ENCODE measurements at places on chromosomes 2 and 18.

- no peak for DNase-seq
These were observed 133.1 kb upstream of the CCDC195 start for GRCh38 chr2:224849264-224849663.

GRCh38 chr2:7813541-7814292 is 868.1 kb upstream of the ID2 start:
- peak; percentile 4 for DNase-seq

DNA sequence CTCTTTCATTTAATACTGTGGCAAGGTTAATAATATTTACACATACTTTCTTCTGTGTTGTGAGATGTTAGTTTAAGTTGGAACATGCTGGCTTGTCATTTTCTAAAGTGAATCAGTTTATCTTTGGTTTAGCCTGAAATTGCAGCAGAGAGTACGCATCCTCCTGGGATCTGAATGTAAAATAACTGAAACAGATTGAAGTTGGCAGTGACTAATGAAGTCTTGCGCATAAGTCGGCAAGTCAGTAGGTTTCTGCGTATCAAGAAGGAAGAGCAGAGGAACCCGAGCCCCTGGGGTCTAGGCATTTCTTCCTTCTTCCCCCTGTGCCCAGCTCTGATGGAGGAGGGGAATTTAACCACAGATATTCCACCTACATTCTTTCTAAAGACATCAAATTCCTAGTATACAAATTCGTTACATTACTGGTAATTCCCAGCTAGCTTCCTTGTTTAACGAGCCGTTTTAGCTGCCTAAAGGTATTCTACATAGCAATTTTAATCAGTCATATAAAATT is 392.1 kb upstream of the RAB12 start:
- no peak for DNase-seq

DNA sequence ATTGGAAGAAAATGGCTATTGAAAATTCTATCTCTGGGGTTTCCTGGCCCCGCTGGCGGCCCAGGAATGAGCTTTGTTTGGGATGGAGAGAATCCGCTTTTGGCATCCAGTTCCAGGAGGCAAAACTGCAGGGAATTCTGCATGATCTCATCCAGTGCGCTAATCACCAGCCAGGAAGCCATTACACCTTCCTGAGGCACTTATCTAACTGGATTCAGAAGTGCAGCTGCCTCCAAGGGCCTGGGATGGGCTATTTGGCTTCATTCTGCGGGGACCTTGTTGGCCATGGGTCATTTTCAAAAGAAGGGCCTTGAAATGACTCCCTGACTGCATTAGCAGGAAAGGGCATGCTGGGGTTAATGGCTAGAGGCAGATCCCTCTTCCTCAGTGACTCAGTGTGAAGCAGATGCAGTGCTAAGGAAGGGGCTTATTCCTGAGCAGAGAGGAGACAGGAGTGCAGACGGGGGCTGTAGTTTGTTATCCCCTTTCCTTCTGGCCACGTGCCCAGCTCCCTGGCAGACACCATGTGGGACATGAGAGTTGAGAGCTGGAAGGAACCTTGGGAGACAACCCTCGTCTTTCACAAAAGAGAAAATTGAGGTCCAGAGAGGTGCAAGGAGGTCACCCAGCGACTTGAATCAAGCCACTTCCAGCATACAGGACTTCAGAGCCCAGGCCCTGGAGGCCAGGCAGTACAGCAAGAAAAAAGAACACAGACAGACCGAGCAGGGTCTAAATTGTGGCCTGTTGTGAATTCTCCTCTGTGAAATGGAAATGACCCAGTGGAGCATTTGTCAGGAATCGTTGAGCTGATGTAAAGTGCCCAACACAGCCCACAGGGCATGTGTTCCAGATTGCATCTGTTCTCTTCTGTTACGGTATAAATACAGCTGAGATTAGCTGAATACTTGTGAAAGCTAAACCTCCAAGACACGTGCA is 161.8 kb downstream of the PRKCE start:
- peak; percentile 38 for DNase-seq

DNA sequence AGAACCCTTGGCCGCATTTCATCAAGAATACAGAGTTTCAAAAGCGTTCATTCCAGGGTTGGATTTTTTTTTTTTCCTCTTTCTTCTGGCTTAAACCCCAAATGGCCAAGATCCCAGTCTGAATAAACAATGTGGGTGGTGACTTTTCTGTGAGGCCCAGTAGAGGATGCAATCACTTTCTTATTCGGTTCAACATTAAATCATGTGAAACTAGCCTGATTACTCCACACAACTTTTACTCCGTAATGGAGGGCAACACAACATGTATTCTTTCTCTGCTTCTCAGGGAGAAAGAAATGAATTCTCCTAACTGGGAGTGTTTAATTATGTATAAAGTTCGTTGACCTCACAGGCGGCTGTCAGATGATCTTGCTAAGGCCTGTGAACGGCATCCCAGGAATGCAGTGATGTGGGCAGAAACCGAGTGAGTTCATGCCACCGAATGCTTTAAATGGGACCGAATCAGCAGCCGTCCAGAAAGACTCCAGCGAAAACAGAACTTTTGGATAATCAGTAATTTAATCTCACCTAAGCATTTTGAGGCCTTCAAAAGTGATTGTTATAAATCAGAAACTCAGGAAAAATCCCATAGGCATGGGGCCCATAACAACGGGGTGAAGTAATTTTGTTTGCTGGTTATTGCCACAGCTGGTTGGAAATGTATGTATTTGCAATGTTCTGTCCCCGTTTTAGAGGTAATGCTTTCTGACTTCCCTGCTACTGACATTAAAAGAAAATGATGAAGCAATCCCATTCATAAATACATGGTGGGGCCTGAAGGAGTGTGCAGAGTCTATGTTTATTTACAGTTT is 81.5 kb downstream of the BCL2 start:
- peak; percentile 89 for DNase-seq

DNA sequence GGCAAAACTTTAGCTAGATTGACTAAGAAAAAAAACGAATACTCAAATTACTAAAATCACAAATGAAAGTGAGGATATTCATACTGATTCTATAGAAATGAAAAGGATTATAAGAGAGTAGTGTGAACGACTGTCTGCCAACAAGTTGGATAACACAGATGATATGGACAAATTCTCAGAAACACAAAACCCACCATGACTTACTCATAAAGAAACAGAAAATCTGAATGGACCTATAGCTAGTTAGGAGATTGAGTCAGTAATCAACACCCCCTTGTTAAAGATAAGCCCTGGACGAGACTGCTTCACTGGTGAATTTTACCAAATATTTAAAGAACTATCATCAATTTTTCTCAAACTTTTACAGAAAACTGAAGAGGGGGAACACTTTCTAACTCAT is 108.8 kb upstream of the TMEM200C start:
- DNase-seq, result no peak

GRCh38 chr18:50707855-50708469 is 111.9 kb downstream of the MRO start:
- no peak for DNase-seq

GRCh38 chr2:54404270-54404669 is 51.9 kb upstream of the SPTBN1 start:
- peak; percentile 97 for DNase-seq

GRCh38 chr2:78061301-78061700 is 539.1 kb upstream of the LRRTM4 start:
- no peak for DNase-seq

GRCh38 chr2:241289053-241289452 is 26.4 kb downstream of the HDLBP start:
- DNase-seq, result no peak

DNA sequence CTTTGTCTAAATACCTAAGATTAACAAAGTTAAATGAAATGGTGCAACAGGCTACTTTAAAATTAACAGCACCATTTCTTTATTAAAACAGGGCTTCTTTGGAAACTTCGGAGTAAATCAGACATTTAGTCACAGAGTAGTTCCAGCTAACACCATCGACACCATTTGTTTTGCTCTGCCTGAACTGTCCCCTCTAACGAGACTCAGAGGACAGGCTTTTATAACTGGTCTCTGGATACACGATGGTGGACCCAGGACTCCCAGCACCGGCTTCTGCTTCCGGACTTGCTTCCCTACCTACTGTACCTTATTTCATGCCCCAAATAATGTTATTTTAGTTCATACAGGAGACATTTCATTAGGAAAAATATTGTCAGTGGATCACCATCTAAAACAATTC is 252.1 kb downstream of the XIRP2 start:
- no peak for DNase-seq

GRCh38 chr18:46054956-46055837 is 16.9 kb downstream of the PSTPIP2 start:
- DNase-seq, result no peak

DNA sequence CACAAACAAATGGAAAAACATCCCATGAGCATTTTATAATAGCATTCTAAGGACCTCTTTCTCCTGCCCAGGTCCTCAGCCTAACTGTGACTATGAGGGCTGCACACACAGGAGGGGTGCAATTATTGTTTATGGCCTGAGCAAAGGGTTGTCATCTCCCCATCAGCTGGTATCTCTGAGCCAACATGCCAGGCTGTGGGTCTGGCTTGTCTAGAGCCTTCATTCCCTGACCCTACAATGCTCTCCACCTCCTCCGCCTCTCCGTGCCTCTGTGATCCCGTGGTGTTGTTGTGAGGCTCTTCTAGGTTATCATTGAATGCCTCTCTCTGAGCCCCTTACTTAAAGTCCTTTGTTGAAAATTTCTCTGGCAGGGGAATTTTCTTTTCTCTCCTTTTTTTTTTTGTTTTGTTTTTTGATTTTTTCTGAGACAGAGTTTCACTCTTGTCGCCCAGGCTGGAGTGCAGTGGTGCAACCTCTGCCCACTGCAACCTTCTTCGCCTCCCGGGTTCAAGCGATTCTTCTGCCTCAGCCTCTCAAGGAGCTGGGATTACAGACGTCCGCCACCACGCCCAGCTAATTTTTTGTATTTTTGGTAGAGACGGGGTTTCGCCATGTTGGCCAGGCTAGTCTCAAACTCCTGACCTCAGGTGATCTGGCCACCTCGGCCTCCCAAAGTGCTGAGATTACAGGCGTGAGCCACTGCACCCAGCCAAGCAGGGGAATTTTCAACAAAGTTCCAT is 126.4 kb downstream of the SMAD7 start:
- DNase-seq, result no peak

DNA sequence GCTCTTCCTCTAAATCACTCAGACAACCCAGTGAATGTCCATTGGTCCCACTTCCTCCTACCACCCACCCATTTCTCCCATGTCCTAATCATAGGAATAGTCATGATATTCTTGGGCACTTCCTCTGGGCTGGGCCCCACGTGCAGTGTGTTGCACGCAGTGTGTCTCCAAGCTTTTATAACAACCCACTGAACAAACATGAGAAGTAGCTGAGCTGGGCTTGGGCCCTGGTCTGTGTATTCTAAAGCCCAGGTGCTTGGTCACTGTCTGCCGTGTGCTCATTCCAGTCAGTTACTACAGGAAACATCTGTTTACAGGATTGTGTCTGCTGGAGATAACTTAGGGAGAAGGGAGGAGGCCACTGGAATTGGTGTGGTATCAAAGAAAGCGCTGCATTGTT is 64.2 kb upstream of the THOC1 start:
- peak; percentile 39 for DNase-seq

GRCh38 chr2:42545841-42546390 is 22.5 kb upstream of the MTA3 start:
- DNase-seq, result no peak

DNA sequence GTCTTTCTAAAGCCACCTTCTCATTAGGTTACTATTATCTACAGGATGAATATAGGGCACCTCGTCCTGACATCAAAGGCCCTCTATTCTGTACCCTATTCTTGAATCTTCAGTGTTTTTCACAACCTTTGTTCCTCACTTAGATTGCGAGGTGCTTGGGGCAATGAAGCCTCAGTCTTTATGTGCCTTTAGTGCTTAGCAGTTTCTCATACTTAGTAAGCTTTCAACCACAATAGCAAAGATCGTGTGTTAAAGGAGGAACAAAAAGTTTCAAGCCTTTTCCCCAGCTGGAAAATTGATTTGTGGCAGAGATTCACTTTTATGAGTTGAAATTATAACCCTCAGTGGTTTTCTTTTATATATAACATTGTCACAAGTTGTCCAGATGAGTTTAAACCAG is 226.9 kb downstream of the MYO3B start:
- DNase-seq, result no peak

DNA sequence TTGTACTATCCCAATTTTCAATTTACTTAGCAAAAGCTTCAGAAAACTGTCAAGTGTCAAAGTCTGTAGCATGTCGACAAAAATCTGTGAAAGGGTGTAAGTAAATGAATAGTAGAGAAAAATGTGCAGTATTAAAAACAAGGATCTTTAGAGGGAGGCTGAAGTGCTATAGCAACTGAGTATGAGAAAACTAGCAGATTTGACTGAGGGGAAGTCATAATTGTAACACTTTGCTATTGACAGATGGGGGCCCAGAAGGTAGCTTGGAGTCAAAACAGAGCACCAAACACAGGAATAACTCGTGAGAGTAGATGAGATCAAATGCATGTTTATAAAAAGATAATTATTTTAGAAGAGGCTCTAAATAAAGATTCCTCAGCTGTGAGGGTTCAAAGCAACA is 657.7 kb downstream of the TMEM182 start:
- DNase-seq, result no peak

DNA sequence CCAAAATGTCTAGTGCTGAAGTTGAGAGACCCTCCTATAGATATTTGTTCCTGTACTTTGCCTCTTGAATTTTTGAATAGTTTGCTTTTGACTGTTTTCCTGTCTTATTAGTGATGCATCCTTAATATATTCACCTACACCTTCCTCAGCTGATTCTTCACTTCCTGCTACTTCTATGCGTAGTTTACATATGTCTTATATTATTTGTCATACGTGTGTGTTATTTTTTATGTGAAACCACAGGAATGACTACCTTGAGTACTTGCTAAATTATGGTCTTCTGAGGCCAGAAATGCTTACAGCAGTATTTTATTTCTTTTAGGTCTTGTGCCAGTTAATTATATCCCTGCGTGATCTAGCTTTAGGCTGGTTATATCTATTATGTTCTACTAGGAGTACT is 9.9 kb downstream of the UBE2E3 start:
- DNase-seq, result no peak

DNA sequence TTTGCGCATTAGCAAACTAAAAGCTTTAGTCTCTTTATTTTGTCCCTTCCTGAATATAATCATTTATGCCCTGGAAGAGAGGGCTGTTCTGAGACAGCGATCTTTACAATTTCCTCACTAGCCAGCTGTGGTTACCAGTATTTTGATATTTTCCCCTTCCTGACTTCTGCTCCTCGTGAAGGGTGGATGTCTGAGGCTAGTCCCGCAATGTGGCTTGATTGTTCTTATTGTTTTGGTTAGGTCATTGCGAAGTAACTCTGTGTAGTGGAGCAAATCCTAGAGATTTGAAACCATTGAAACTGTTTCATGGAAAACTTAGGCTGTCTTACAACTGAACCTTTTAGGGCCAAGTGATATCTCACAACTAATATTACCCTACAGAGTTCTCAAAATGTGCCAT is 2.4 kb downstream of the MRPL33 start:
- DNase-seq, result no peak

DNA sequence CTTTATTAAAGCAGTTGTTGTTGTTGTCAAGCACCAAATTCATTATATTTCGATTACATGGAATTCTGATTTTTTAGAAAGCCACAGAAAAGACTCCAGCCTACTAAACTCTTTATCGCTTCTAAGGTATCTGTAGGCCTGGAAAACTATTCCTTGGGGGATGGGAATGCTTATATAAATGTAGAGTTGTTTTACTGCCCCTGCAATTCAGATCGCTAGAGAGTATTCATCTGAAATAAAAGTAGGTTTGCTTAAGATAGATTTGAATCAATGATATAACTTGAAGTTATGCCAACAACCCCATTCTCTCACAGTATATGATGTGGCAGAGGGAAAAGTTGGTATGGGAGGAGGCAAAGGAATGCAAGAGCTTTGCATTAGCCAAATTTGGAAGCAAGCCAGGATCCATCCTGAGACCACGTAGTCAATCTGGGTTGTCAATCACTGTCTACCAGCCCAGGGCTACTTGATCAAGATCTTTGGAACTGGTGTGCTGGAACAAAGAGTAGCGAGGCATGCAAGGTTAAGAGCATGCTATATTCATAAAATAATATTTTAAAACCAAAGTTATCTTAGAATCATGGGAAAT is 95.9 kb downstream of the LYPD6B start:
- DNase-seq, result no peak

Data from fibroblast of villous mesenchyme (primary cell).